Hepatic stellate cell (primary cell): ENCODE measurements at places on chromosomes 12 and 14.
A peak's percentile ranks its signal among the peaks of the same experiment; 100 is the strongest.

DNA sequence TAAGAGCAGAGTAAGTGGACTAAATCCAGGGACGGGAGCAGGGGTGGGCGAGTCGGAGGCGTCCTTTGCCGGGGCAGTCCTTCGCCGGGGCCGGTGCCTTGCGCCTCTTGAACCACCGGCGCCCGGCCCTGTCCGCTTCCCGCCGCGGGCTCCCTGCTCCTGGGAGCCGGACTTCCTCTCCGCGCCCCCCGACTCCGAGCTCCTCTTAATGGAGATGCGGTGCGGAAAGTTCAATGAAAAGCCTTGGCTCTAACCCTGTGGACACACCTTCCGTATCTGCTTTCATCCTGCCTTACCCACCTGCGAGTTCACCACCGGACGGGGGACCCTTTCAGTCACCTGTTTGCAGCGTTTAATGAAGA is 412 bp downstream of the FGFR1OP2 start:
- peak; percentile 27 for DNase-seq

DNA sequence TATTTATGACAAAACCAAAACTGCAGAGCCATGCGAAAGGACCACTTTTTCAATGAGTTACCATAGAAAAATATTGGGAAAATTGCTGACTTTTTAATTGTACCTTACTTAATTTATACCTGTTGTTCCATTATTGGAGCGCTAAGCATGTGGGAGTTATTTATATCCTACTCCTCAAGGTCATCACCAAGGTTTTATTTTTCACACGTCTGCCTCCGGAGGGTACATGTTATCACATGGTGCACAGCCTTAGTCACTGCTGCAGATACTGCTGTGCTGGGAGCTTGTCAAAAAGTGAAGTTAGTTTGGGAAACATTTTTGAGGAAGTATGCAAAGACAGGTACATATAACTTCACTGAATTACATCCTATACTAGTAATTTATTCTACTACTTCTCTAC is 1444.3 kb downstream of the AACS start:
- DNase-seq = no peak

- DNase-seq = peak; percentile 69
These were observed 1.5 kb upstream of the EFS start for GRCh38 chr14:23366426-23366921.

- peak; percentile 0 for DNase-seq
These were observed 57.1 kb downstream of the METTL25 start for GRCh38 chr12:82415402-82415801.

DNA sequence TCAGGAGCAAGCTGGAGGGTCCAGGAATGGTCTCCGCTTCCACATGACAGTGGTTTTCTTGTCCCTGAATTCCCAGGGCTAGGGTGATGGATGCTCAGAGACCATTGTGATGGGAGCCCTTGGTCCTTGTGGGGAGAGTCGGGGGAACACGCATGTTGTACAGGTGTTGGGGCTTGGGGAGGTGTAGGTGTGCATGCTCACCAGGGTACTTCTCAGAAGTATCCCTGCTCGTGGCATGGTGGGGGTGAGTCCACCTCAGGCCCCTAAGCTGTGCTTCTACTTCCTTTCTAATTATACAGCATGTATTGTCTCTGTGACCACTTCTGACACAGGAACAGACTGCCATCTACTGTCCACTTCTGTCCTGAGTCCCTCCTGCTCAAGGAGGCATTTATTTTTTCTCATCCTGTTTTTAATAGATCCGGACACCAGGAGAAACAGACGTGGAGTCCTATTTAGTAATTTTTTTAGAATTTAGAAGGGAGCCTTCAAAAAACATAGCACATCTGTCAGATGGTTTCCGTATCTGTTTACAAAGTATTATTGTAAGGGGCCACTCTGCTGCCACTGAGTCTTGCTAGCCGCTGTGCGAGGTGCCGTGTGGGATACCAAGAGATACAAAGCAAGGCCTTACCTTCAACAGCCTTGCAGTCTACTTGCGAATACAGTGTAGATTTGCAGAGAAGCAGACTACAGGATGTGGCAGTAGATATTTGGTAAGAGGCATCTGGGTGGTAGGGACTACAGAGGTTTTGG is 10.5 kb downstream of the NTF3 start:
- peak; percentile 53 for DNase-seq

- DNase-seq = no peak
These were observed 91.7 kb downstream of the MYRFL start for GRCh38 chr12:69916544-69917235.

DNA sequence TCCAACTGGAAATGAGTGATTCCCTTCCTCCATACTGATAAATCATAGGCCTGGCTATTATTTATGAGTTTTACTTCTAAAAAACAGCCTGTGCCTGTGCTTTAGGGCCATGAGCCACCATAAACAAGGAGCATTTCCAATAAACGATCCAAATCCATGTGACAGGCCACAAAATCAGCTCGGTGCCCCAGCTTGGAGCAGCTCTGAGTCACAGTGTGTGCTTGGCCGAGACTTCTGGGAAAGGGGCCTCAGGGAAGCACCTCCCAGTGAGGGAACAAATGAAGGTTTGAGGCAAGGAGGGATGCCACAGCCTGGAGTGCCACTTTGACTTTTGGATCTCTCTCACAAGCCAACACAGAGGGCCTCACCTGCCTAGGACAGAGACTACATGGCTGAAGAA is 190.4 kb downstream of the NTF3 start:
- no peak for DNase-seq

- no peak for DNase-seq
These were observed 7.5 kb upstream of the KRT1 start for GRCh38 chr12:52687497-52688385.

DNA sequence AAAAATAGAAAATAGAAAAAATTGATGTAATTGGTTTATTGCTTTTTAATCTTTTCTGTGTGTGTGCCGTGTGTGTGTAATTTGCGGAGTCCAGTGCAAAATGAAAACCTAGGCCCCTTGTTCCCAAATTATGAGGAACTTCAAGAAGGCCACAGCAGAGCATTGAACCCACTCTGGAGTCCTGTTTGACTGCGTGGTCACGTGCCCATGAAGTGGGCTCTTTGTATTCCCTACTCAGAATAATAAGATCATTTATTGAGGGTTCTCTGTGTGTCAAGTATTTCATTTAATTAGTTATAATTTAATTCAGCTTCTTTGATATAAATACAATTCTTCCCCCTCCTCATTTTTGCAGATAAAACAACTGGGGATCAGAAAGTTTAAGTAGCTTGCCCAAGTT is 12.3 kb upstream of the NINJ2 start:
- no peak for DNase-seq

- DNase-seq = no peak
These were observed 17.4 kb upstream of the PTGR2 start for GRCh38 chr14:73834261-73834625.

GRCh38 chr12:10289005-10289754 is 18.5 kb upstream of the KLRD1 start:
- no peak for DNase-seq

DNA sequence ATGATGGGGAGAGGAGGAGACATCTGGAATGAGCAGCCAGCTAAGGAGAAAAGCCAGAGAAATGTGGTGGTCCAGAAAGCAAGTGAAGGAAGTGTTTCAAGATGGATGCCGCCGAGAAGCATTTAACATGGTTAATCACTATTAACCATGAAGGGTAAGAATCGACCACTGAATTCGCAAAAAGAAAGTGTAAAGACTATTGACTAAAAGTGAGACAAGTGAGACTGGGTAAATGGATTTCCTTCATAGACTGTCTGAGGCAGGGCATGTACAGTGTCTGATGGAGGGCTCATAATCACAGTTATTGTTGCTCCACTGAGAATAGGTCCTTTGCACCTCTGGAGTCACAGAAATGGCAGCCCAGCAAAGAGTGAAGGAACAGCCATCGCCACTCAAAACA is 25.3 kb upstream of the CLMN start:
- DNase-seq = no peak

DNA sequence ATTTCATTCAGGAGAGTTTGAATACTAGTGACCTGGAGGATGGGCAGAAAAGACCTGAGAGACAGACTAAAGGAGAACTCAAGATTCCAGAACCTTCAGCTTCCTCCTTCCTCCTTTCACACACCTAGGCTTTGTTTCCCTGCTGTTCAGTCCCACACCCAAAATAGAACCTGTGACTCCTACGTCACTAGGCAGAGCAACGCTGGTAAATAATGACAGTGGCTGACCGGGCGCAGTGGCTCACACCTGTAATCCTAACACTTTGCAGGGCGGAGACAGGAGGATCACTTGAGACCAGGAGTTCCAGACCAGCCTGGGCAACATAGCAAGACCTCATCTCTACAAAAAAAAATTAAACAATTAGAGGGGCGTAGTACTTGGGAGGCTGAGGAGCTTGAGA is 166.4 kb upstream of the FKBP4 start:
- no peak for DNase-seq

GRCh38 chr14:69154779-69155178 is 1.9 kb upstream of the DCAF5 start:
- DNase-seq = no peak
